ENCODE measurements at places on chromosomes 12 and 14. TPM values are rescaled to one million over a fixed set of nuclear protein-coding genes. Genes with fewer than 3 reads are reported as not detected.

WNT1 gene
- not detected for total RNA-seq

HAL gene
- total RNA-seq: 0.27 TPM

LTBR gene
- 32.9 TPM for total RNA-seq

DNA sequence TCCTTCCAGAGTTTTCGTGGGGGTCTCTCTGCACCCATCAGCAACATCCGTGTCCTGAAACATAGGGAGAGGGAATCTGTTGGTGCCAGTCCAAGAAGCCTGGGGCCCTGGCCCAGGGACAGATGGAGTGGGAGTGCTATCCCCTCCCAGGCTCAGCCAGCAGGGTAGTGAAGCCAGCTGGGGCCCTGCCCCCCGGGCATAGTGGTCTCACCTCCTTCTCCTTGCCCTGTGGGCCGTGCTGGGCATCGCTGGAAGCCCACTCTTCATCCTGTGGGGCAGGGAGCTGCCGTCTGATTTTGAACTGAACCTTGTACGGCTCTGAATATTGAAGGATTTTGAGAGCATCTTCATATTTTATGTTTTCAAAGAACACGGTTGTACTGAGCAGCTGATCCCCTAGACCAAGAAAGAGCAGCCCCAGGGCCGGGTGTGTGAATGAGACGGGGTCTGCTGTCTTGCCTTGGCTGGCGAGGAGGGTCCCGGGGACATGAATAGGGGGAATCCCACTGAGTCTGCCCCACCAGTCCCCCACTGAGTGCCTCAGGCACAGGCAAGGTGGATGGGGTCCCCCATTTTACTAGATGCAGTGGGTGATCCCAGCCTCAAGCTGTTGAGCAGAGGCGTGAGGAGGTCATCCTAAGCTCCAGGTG is 23.3 kb downstream of the AHNAK2 start:
- DNase-seq: no peak

- no peak for DNase-seq
These were observed 21.1 kb downstream of the TTC9 start for GRCh38 chr14:70662816-70663215.

DDX54 gene
- 33.8 TPM for total RNA-seq

GRCh38 chr12:51839310-51839947 is 9.1 kb downstream of the FIGNL2 start:
- no peak for DNase-seq

- no peak for DNase-seq
These were observed 1.7 kb upstream of the CTDSP2 start for GRCh38 chr12:57848208-57848607.

KSR2 gene
- total RNA-seq: not detected

DNA sequence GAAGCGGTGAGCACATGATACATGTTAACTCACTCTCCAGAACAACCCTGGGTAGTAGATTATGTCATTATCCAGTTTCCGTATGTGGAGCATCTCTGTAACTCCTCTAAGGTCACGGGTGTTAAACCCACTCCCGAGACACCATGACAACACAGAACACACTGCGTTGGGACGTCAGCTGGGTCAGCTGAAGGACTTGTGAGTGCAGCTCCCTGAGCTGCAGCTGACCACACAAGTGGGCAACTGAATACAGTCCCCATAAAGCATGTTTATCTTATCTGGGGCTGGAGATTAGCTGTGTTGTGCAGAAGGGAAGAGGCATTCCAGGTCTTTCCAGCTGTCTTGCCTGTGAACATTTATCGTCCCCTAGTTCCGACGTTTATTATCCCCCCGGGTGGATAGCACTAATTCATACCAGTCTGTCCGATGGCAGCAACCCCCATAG is 211.5 kb downstream of the CHST11 start:
- DNase-seq: peak; percentile 73

ACOT6 gene
- total RNA-seq: not detected

GRCh38 chr12:12642916-12643315 is 31.2 kb downstream of the CREBL2 start:
- DNase-seq: no peak

TAS2R7 gene
- not detected for total RNA-seq

DNA sequence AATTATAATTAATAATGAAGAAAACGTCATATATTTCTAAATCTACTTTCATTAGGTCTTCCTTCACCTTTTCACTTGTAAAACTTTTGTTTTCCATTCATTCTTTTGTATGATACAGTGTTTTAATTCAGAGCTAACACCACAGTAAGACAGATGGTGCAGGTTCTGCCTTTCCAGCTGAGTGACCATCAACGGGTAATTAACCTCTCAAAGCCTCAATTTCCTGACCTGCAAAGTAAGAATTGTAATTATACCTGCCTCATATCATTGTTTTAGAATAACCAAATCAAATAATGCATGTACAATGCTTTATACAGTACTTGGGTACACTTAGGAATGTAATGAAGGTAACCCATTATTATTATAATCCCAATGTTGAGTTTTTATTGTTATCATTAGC is 157.6 kb downstream of the FOXA1 start:
- no peak for DNase-seq

GRCh38 chr12:119931402-119931801 is 54.3 kb upstream of the CIT start:
- DNase-seq: no peak

JPH4 gene
- 0.22 TPM for total RNA-seq

DNA sequence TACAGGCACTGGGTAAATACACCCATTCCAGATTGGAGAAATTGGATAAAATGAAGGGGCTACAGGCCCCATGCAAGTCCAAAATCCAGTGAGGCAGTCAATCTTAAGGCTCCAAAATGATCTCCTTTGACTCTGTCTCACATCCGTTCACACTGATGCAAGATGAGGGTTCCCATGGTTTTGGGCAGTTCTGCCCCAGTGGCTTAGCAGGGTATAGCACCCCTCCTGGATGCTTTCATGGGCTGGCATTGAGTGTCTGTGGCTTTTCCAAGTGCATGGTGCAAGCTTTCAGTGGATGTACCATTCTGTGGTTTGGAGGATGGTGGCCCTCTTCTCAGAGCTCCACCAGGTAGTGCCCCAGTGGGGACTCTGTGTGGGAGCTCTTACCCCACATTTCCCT is 427.2 kb downstream of the TRHDE start:
- no peak for DNase-seq

ANO4 gene
- 0.32 TPM for total RNA-seq

INHBC gene
- not detected for total RNA-seq
